ENCODE measurements at places on chromosomes 12 and 14.

DNA sequence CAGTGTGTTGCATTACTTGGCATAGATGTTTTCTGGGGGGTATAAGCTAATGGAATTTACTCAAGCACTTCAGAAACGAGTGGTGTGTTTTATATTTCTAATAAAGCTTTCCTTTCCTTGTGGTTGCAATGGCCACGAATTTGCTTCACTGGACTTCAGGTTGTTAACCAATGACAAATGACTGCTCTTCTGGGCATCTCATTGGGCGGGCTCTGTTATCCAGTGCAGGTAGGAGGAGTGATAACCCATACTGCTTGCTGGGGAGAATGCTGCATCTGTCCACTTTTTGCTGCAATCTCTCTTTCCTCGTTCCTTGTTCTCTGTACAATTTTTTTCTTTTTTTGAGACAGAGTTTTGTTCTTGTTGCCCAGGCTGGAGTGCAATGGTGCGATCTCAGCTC is 80.0 kb upstream of the RPH3A start:
- DNase-seq = no peak

GRCh38 chr12:115008929-115009328 is 325.0 kb upstream of the TBX3 start:
- DNase-seq = no peak

DNA sequence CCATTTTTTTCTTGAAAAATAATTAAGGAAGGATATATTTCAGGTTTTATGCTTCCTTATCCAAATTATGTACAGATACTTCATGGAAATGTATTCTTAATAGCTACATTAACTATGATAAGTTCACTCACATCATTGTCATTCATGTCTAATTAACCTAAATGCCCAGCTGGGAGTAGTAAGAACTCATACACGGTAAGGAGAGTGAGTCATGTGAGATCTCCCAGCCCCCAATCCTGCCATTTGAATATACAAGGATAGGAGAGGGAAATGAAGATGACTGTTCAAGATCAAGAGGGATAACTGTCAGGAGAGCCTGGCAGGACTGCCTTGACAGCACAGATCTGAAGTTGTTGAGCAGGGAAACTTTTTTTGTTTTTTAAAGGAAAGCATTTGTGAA is 343.4 kb upstream of the USP15 start:
- no peak for DNase-seq

DNA sequence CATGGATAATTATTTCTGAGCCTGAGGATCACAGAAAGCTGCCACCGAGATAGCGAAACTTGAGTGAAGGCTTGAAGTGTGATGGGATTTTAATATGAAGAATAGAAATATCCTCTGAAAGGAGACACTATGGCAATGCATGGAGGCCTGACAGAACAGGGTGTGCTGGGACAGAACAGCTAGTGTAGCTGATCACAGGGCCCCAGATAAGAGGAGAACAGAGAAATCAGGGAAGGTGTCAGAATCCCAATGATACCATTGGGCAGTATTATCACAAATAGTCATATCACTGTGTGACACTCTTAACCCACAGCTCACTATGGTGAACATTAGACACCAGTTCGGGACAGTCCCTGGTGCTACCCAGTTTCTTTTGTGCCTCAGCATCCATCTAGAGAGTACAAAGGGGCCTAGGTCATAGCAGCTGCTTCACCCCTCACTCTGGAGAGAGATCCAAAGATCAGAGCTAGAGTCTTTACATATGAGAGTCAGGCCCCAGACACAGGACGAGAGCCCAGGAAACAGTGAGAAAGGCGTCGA is 506 bp upstream of the OR10P1 start:
- no peak for DNase-seq

GRCh38 chr12:50951112-50951511 is 1.2 kb upstream of the HIGD1C start:
- DNase-seq = no peak

DNA sequence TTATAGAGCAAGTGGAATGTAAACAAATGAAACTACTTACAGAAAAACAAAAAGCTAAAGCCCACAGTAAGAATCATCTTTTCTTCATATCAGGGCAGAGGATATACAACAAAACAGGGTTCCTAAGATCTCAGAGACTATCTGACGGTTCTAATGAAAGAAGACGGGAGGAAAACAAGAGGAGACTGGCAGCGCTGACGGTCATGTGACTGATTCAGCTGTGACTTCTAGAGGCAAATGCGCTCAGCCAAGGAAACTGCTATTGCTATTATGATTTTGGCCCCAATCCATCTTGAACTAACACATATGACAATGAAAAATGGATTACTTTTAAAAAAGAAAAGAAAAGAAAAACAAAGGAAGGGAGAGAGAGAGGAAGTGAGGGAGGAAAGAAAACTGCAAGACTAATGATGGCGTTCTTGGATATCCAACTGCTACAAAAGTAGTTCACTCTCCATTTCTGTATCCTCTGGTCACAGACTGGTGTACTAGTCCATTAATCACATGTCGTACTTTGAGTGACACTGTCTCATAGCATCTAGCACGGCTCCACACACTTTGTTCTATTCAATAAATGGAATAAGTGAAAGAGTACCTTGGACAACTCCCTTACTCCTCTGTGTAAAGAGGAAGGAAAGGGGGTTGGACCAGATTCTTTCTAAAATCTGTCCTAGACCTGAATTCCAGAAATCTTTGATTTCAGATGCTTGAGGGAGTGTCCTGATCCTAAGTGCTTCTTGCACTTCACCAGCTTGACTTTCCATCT is 119.3 kb downstream of the DAD1 start:
- DNase-seq = no peak

- no peak for DNase-seq
These were observed 118.8 kb downstream of the DPF3 start for GRCh38 chr14:72774894-72775620.

Data from M059J (cell line).